ENCODE measurements at places on chromosomes 5 and 9.

DNA sequence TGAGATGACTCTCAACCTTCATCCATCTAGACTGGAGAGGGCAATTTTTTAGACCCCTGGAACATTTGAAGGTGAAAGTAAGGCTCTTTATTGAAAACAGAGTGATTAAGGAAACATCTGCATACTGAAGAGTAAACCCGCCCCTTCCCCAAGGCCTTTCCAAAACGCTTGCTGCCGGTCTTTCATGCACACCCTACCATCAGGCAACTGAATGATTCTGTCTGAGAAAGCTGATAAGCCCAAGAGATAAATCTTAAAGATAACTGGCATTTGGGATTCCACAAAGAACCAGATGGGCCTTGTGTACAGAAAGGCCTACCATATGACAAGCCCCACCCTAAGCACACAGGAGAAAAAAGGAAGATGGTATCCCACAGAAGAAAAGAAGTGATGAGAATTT lies 54.4 kb upstream of the PIK3R1 start:
- DNase-seq, result no peak

DNA sequence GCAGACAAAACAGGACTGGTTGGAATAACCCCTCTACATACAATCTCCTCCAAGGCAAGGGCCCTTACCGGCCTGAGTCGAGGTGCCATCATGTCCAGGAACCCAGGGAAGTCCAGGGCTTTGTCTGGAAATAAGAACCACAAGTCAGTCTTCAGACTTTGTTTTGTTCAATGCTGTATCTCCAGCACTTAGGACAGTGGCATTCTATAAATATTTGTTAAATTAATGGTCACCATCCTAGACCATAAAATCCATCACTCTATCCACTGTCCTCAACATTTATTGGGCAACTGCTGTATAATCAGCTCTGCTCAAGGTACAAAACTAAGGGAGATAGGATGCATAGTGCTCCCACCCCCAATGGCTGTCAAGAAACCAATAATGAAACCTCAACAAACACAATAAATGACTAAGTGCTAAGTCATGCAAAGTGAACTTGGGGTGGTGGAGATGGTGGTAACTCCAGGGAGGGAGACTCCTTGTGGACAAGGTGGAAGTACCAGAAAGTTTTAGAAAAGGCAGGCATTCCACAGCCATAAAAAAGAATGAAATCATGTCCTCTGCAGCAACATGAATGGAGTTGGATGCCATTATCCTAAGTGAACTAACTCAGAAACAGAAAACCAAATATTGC lies 5.0 kb downstream of the RELL2 start:
- DNase-seq, result peak; percentile 67

DNA sequence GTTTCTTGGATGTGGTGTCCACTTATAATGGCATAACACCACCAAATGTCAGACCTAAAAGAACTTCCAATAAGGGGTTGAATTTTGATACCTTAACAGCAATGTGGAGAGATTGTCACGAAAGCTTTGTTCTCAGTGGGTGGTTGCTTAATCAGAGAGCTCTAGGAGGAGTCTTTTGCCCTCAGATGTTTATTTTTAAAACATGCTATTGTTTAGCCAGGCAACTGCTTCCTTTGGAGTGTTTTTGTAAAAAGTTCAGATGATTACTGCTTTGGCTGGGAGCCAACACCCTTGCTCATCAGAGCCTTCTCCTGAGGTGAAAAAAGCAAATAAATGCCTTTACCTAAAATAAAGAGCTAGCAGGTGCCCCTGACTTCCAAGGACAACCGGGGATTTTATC lies 65.0 kb downstream of the SLC1A1 start:
- DNase-seq, result peak; percentile 39

DNA sequence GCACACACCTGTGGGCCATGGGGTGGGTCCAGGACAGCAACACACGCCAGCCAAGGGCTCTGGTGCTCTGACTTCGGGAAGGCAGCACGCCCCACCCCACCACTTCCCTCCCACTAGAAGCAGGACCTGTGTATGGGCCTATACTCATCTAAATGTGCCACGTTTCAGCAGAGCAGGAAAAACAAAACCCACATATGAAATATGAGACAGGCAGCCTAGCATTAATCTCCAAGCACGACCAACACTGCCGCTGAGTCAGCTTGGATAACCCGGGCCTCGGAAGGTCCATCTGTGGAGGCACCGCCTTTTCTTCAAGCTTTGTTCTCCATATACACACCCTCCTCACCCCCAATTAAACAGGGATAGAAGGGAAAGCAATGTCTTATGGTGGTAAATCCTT lies 203.1 kb downstream of the ROR2 start:
- DNase-seq, result peak; percentile 82

- no peak for DNase-seq
These were observed 44.0 kb upstream of the NCS1 start for GRCh38 chr9:130128251-130128650.

- DNase-seq, result no peak
These were observed 99.4 kb upstream of the MVB12B start for GRCh38 chr9:126226991-126227936.

DNA sequence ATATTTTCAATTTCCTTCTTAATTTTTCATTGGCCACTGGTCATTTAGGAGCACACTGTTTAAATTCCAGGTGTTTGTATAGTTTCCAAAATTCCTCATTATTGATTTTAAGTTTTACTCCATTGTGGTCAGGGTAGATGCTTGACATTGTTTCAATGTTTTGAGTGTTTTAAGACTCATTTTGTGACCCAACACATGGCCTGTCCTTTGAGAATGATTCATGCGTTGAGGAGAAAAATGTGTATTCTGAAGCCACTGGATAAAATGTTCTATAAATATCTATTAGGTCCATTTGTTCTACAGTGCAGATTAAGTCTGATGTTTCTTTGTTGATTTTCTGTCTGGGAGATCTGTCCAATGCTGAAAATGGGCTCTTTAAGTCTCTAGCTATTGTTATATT lies 24.4 kb upstream of the FNIP1 start:
- peak; percentile 25 for DNase-seq

DNA sequence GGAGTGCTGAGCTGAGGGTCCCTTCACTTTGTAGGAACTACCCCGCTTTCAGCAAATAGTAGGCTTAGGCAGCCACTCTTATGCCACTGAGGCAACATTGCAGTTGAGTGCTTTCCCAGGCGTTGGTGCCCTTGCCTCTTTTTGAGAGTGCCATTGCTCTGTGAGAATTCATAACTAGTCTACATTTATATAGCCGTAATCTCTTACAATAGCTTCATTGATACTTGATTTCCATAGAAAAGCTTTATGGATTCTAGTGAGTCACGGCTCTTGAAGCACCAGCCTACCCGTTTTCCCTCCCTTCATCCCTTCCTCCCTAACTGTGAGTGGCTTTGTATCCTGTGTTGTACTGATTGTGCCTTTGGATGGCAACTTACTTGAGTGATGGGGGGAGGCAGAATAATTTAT lies 283.9 kb downstream of the AOPEP start:
- DNase-seq, result no peak

- DNase-seq, result no peak
These were observed 481.7 kb downstream of the TLE1 start for GRCh38 chr9:81207651-81208050.

GRCh38 chr9:99259231-99259918 lies 37.3 kb downstream of the SEC61B start:
- DNase-seq, result peak; percentile 35

DNA sequence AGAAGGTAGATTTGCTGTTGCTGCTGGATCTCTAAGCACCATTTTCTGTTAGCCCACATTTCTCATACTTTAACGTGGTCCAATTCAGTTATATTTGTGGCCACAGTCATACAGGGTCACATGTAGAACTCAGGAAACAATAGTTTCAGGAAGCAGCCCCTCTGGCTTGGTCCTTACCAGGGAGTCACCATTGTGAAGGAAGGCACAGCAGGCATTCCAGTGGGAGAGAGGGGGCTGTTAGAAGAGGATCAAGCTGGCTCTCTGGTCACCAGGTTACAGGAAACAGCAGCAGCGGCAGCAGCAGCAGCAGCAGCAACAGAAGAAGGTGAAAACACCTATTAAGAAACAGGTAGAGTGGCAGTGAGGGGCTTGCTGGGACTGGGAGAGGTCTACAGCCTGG lies 14.5 kb downstream of the C9orf43 start:
- no peak for DNase-seq

DNA sequence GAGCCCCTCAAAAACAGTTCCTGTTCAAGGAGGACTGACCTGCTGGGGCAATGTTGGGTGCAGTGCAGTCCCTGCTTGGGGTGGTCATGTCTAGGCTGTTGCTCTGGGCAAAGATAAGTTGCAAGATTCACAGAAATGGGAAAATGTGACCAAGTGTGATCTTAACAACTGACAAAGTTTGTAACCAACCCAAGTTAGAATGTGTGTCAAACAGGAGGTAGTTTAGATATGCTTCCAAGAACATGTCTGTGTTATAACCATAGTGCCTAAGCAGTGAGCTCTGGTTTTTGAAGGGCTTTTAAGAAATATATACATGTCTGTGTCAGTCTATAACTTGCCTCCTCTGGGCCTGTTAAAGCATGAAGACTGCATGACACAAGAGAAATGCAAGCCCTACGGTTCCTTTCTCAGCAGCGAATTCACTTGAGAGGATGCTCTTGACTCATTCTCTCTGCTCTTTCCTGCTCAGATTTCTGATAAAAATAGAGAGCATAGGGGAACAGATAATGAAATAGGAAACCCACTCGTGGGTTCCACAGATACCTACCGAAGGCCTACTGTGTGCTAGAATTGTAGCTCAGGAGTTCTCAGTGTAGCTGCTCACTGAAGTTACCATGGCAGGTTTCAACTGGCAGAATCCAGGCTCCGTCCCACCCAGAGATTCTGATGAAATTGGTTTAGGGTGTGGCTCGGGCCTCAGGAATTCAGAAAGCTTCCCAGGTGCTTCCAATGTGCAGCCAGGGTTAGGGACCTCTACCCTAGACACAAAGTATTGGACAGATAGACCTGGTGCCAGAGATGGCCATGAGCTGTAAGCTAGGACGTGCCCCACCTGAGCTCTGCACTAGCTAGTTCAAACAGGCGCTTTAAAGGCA lies 52.4 kb downstream of the ARHGEF37 start:
- peak; percentile 41 for DNase-seq

- DNase-seq, result no peak
These were observed 82.4 kb downstream of the RAPGEF1 start for GRCh38 chr9:131657456-131657855.

- no peak for DNase-seq
These were observed 212.4 kb downstream of the DTWD2 start for GRCh38 chr5:118775790-118776499.

DNA sequence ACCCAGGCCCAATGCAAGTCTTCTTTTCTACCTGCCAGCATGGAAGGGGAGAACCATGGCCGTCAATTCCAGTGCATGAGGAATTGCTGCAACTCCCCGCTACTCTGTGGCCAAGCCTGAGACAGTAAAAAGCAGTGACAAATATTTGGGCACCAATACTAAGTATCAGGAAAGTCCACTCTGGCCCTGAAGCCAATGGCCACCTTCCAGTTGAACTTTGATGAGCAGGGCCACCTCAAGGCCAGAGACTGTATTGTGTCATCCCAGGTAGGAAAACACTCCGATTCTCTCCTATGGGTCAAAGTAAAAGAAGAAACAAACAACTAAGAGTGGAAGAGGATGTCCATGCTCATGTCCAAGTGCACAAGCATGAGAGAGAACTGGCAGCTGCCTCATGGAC lies 27.1 kb downstream of the RETREG1 start:
- DNase-seq, result no peak

DNA sequence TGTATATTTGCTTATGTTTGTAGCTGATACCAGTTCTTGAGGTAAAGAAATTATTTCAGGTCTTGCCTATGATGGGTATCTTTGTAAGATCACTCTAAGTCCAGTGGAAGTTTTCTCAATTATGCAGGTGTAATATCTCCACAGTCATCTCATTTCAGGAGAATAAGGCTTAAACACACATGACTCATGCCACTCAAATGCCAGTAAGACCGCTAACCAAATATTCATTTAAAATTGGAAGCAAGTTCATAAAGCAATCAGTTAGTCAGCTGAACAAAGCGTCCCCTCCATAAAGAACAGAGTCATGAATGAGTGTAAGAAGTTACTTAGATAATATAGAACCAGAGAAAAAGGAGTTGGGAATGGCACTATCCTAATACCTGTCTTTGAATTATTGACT lies 248.7 kb downstream of the LURAP1L start:
- peak; percentile 54 for DNase-seq

GRCh38 chr5:8349855-8350254 lies 480.9 kb downstream of the MTRR start:
- no peak for DNase-seq

GRCh38 chr5:55402199-55402598 lies 94.4 kb downstream of the MTREX start:
- no peak for DNase-seq

DNA sequence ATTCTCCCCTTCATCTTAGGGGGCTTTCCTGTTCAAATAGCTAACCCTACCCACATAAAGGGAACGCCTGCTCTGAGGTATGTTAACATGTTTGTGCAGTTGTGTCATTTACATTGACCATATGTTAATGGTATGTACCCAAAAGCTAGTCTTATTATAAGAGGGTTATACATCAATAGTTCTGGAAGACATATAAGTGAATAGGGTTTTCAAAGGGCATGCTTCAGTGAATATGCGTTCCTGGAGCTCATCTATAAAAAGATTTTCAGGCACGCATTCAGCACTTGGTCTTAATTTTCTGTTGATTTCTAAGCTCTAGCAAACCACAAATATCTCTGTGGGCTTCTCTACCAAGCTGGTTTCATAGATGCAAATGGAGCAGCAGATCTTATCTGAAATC lies 766.1 kb downstream of the IRX1 start:
- no peak for DNase-seq

DNA sequence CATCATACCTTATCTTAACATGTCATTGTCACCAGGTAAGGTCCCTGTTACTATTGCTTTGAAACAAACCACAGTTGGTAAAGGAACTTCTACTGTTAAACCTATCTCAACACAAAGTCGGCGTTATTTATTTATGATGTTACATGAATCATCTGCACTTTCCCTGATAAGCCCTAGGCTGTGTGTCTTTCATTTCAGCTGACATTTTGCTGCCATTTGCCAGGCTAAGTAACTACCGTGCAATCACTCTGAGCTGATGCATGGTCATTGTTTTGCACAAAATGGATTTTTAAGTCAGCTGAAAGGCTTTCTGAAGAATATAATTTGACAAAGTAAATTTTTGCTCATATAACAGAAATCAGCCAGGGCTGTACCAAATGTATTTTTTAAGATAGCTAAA lies 546.5 kb downstream of the ZNF608 start:
- no peak for DNase-seq

DNA sequence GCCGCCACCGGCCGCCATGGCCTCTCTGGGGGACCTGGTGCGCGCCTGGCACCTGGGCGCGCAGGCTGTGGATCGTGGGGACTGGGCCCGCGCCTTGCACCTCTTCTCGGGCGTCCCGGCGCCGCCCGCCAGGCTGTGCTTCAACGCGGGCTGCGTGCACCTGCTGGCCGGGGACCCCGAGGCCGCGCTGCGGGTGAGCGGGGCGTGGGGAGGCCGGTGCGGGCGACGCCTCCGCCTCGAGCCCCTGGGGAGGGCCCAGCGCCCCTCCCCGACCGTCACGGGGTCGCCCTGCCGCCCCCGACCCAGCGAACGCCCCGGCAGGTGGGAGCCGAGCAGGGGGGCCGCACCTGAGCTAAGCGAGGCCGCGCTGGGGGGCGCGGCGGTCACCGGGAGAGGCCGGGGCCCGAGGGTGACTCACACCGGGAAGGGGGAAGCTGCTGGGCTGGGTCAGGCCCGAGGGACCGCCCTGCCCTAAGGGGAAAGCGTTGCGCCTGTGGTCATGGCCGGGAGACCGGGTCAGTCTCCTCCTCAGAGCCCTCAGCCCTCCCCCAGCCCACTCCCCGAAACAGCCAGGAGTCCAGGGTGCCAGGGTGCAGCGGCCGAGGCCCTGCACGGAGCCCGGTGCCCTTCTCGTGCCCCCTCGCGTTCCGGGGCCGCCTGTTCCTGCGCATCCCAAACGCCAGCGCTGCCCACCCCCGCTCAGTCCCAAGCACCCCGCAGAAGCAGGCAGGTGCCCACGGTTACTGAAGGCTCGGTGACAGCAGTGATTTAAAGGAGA lies 510 bp downstream of the NOXA1 start:
- no peak for DNase-seq

All from fibroblast of mammary gland (primary cell).